ENCODE measurements at places on chromosomes 3 and 15.

GRCh38 chr15:69140306-69140705, 20.1 kb upstream of the GLCE start:
- no peak for DNase-seq

DNA sequence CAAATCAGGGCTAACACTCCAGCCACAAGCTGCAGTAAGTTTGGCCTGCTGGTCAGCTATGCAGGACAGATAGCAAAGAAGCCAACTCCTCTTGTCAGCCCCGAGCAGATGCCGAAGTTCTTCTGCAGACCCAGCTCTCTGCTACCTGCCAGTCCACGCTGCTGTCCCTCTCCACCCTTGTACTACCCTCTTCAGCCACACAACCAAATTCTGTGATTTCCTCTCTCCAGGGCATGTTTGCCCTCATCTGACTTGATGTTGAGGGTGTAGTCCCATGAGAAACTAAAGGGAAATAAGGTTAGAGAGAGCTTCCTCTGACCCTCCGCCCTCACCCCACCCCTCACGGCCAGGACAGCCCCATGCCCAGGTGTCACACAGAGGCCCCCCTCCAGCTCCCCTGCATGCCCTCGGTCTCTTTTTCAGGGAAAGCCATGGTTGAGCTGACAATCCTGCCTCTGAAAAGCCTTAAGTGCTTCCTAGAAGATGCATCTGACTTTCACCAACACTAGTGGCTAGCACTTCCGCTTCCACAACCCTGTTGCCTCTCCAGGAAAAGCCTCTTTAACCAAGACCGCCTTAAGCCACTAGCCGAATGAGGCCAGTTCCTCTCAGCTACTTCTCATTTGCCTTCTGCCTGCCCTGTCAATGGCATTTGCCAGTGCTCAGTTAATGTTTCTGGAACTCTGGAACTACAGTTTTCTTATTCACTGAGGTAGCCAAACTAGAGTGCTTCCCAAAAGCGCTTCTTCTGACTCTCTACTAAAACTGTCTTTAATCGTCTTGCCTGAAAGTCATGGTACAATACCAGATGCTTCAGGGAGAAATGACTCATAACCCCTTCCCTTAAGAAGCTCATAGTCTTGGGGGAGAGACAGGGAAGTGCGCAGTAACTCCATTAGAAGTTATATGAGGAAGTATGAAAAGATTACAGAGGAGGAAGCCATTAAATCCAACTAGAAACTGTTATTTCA, 300.4 kb upstream of the STT3B start:
- no peak for DNase-seq

DNA sequence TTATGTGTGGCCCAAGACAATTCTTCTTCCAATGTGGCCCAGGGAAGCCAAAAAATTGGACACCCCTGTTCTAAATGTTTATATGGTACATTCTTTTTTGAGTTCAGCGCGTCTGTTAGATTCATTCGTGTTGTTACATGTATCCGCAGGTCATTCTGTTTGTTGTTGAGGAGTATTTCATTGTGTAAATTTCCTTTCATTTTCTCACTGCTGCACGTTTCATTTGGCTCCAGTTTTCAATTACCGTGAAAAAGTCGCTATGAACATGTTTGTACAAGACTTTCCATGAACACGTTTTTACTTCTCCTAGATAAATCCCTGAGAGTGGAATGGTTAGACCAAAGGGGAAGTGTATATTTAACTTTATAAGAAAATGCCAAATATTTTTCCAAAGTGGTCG, 7.5 kb upstream of the OPA1 start:
- DNase-seq = no peak

DNA sequence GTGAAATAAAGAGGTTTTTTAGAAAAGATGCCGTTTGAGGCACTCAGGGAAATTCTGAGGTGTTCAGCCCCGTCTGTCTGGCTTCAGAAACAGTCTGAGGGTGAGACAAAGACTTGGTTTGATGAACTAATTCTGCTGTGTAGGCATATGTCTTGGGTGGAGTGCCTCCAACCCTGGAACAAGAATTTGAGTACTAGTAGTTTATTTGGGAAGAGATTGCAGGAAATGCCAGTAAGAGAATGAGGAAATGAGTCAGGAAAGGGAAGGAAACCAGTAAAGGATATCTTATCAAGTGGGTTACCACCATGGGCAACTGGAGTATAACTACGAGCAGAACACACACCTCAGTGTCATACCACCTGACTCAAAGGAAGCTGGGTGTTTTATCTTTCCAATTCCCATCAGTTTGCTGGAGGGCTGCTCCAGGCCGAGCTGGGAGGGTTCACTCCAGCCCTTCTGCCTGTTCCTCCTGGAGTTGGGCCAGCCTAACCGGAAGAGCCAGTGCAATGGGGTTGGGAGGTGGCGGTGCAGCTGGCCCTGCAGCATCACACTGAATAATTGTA, 75.3 kb downstream of the TGFBR2 start:
- DNase-seq = no peak

- no peak for DNase-seq
Observed at GRCh38 chr3:114962189-114962588, 184.9 kb downstream of the ZBTB20 start.

DNA sequence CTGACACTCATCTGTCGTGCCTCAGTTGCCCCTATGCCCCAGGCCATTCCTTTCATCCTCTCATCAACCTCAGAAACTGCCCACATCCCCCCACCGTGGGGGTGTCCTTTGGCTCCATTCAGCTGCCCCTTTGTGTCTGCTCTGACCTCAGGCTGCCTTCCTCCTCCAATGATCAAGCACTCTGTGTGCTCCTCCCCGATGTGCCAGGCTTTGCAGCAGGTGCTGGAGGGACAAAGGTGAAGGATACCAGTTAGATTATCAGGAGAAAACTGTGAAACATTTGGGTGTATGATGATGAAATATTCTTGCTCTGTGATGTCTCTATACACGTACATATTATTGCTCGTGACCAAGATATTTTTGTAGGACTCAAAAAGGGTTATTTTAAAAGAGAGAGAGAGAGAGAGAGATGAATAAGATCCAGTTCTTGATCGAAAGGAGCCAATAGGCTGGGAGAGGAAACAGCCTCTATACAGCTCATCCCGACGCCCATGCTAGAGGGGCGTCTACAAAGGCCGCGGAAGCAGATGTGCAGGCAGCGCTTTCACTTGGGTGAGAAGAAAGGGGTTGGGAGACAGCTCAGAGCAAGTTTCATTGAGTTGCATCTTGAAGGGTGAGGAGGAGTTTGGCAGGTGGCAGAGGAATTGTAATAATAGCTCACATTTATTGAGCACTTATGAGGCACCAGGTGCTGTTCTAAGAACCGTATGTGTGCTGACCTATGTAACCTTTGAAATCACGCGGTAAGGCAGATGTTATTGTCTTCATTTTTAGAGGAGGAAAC, 28.3 kb upstream of the ADCY5 start:
- no peak for DNase-seq

DNA sequence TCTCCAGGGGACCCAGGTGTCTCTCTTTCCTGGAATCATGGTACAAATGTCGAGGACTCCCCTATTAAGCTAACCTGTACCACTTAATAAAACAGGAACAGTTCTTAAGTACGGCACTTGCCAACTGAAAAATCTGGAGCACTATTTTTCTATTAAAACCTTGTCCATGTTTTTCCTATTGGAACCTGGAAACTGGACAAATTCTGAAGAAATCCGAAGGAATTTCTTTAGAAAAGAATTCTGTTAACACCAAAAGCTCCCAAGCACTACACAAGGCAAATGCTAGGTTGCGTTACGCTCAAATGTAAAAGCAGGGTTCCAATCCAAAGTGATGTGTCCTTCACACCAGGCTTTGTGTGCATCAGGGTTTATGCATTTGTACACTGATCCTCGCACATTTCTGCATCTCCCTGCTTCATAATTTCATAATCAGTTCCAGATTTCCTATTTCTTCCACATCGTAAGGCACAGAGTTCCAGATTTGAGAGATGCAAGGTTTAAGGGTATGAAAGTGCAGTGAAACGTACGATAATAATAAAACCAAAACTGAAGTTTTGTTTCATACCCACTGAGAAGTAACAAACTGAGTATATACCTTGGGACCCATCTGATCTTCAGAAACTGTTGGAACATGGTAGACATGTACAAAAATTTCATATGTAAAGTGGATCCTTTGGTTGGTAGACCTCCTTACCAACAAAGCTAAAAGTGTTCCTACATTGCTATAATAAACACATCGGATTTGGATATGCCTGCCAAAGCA, 132.1 kb upstream of the WNT5A start:
- DNase-seq = no peak

- no peak for DNase-seq
Observed at GRCh38 chr15:41886741-41887140, 7.1 kb downstream of the SPTBN5 start.

DNA sequence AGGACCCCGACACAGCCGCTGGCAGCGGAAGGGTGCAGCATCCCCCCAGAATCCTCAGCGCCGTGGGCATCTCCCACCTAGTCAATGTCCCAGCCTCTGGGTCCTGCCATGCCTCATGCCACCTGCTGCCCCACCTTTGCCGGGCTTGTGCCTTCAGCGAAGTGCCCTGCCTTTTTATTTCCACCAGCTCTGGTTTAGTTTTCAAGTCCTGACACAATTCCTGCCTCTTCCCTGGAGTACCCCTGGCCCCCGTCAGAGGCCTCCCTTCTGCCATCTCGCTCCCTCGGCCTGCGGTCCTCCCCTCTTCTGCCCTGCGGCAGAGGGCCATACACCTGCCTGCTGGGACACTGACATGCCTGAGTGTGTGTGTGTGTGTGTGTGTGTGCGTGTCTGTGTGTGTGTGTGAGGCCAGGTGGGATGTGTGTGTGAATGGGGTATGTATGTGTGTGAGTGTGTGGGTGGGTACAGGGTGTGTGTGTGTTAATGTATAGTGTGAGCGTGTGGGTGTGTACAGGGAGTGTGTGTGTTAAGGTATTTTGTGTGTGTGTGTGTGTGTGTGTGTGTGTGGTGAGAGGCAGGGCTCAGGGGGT, 129.9 kb downstream of the SMAD6 start:
- no peak for DNase-seq

GRCh38 chr3:170840291-170840859, 29.6 kb downstream of the RPL22L1 start:
- no peak for DNase-seq

GRCh38 chr15:87213626-87214025, 1042.9 kb downstream of the NTRK3 start:
- no peak for DNase-seq

DNA sequence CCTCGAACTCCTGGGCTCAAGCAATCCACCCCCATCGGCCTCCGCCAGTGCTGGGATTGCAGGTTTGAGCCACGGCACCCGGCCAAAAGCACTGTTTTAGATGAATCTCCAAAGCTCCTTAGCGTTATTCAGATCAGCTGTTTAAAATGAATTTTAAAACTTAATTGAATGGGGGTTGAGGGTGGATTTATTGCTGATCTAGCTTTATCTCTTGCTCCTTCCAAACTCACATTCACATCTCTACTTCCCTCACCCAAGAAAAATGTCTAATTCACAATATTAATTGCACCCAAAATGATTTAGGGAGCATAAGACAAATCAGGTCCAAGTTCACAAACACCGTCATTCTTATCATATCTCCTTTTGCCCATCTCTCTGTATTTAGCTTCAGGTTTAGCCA, 89.8 kb downstream of the MEIS2 start:
- DNase-seq = no peak

DNA sequence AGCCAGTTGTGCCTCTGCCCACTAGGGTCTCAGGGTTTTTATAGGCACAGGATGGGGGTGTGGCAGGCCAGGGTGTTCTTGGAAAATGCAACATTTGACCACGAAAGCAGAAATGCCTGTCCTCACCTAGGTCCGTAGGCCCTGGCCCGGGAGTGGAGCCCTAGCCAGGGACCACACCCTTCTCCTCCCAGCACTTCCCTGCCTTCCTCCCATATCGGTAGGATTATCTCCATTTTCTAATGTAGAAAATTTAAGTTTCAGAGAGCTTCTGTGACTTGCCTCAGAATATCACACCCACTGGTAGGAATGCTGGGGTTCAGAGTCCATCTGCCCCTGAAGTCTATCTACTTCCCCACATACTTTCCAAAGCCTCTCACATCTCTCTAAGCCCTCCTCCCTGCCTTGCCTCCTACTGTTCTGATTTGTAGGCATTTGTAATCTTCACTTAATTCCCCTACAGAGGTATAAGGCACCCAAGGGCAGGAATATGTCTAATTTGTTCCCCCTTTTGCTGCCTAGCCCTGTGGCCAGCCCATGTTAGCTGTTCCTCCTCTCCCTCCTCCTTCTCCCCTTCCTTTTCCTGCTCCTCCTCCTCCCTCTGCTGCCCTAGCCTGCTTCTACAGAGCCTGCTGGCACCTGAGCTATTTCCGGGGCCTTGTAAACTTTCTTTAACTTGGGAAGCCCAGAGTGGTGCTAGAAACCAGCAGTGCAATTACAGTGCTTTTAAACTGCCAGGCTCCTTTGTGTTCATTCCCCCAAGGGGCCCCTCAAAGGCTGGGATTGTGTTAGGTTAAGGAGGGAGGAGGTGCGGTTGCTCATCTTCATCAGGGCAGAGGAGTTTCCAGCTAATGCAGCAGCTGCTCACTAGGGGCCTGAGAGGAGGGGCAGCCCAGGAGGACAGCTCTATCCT, 71.1 kb downstream of the MRPL46 start:
- no peak for DNase-seq

GRCh38 chr15:61518191-61518950, 289.3 kb upstream of the RORA start:
- no peak for DNase-seq

- DNase-seq = no peak
Observed at GRCh38 chr3:191198480-191198879, 561 bp upstream of the OSTN start.

- no peak for DNase-seq
Observed at GRCh38 chr3:141384157-141384556, 15.9 kb downstream of the ZBTB38 start.

GRCh38 chr15:78768531-78769408, 42.5 kb downstream of the ADAMTS7 start:
- DNase-seq = no peak

DNA sequence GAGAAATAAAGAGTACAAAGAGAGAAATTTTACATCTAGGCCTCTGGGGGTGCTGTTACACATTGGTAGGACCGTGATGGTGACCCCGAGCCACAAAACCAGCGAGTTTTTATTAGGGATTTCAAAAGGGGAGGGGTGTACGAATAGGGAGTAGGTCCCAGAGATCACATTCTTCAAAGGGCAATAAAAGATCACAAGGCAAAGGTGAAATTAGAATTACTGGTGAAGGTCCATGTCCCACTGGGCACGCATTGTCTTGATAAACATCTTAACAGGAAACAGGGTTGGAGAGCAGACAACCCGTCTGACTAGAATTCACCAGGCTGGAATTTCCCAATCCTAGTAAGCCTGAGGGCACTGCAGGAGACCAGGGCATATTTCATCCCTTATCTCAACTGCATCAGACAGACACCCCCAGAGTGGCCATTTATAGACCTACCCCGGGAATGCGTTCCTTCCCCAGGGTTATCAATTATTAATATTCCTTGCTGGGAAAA, 4.3 kb downstream of the IRAK2 start:
- no peak for DNase-seq

Data from stimulated activated naive CD4-positive, alpha-beta T cell treated with Interleukin-2 at 50 U/mL for 16 hours (primary cell).